Stimulated activated CD4-positive, alpha-beta T cell treated with anti-CD3 and anti-CD28 coated beads, Interleukin-2, amount 100 ng/mL, for 24 hours (primary cell): ENCODE measurements at places on chromosomes 11 and 22.

- no peak for DNase-seq
Observed at GRCh38 chr11:120869097-120869496, 154.8 kb upstream of the TBCEL start.

DNA sequence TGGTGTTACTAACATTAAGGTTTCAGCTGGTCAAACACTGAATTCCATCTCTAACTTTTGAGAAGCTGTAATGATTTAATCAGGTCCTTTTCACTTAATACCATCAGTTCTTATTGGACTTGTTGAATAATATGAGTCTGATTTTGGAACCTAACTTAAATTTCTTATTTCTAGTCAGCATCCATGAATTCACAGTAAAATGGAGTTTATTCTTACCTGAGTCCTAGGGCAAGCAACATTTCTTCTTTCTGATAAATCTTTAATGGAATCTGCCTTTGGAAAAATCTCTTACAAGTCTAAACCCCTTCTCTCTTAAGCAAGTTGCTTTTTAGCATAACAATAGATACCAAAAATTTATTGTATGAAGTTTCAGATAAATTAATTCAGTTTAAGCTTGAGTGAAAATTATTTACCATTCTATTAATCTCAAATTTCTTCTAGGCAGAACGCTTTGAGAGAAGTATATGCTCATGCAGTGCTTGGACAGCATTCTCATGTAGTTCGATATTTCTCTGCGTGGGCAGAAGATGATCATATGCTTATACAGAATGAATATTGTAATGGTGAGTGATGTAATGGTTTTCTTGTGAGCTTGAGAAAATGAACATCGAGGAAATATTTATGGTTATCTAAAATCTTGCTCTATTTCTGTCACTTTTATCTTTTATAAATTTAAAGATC, 3.4 kb downstream of the WEE1 start:
- no peak for DNase-seq

DNA sequence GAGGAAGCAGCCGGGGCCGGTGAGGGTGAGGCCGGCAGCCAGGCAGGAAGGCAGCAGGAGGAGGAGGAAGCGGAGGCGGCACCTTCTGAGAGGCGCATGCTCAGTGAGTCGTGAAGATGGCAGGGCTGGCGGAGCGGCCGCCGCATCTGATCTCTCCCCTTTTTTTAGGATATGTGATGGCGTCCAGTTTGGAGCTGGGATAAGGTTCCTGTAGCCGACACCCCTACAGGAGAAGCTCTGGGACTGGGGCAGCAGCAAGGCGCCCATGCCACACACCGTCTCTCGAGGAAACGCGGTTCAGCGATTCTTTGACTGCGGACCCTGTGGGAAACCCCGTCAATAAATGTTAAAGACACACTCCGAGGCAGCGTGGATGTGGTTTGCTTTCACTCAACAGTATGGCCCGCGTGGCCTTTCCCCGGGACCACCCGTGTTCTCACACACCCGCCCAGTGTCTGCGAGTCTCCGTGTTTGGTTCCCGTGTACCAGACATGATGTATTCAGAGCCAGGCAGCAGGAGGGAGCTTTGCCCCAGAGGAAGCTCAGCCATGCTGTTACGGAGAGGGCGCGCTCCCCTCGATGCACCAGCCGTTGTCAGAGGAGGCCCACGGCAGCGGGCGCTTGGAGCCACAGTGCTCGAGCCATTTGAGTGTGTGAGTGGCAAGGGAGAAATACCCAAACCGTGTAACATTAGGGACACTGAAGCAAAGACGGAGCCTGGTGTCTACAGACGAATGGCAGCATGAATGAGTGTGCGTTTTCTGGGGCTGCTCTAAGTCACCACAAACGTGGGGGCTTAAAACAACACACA, 27.7 kb upstream of the PARVB start:
- peak; percentile 71 for DNase-seq

DNA sequence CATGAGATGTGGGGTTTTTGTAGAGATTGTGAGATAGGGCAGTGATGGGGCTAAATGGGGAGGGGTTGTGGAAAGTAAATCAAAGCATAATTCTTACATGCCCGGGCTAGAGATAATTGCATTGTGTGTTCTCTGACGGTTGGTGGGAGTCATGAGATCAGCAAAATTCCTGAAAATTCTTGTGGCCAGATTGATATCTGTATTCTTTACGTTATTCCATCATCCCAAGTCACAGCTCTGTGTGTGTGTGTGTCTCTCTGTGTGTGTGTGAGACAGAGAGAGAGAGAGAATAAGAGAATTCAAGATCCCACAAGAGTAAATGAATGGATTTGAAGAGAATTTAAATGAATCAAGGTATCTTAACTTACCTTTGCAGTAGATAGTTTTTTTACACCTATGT, 138.6 kb upstream of the ARHGAP20 start:
- DNase-seq, result no peak

GRCh38 chr11:132208477-132209055, 838.2 kb downstream of the NTM start:
- no peak for DNase-seq

GRCh38 chr11:134098566-134099184, 29.8 kb downstream of the JAM3 start:
- DNase-seq, result no peak
